ENCODE measurements at places on chromosomes 5 and 9.
A peak's percentile ranks its signal among the peaks of the same experiment; 100 is the strongest.

DNA sequence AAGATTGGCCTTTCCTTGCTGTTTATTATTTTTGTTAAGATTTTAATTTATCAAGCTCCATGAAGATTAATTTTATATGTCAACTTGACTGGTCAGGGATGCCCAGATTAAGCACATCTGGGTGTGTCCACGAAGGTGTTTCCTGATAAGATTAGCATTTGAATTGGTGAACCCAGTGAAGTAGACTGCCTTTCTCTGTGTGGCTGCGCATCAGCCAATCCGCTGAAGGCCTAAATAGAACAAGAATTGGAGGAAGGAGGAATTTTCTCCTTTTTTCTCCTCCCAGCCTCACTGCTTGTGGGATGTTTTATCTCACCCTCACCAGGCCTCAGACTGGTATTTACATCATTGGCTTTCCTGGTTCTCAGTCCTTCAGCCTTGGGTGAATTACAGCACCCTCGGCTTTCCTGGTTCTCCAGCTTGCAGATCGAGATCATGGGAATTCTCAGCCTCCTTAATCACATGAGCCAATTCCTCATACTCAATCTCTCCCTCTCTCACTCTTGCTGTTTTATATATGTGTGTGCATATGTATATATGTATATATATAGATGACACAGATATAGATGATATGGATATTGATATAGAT is 135.4 kb upstream of the SPEF2 start:
- no peak for DNase-seq

GRCh38 chr5:149839761-149840160 is 104.8 kb downstream of the PDE6A start:
- no peak for DNase-seq

GRCh38 chr5:154254896-154255295 is 64.4 kb downstream of the GALNT10 start:
- no peak for DNase-seq

DNA sequence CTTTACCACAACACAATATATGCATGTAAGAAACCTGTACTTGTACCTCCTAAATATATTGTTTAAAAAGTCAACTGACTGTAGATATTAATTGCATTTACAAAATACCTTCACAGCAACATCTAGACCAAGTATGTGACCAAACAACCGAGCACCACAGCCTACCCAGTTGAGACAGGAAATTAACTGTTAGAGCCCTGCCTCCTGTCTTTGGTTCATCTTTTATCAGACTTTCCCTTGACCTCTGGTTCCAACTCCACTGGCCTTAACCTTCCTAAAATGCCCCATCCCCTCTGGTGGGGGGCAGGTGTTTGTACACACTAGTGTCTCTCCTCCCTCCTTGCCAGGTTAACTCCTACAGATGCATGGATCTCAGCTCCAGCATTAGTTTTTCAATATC is 155.0 kb upstream of the PANK3 start:
- DNase-seq = no peak

DNA sequence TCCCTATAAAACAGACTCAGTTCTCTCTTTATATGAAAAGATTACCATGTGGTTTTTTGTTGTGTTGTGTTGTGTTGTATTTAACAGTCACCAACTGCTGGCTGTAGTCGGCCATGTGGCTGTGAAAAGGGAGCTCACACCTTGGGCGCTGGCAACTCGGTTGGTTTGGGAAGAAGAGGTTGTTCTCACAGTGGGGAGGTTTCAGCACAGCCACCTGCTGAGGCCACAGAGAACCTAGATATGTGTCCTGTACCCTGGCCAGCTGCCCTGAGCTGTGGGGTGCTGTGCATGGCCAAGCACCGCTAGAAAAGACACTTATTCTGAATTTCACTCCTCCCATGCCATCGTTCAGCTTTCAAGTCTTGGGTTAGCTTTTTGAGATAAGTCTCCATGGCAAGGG is 58.8 kb downstream of the SYK start:
- no peak for DNase-seq

DNA sequence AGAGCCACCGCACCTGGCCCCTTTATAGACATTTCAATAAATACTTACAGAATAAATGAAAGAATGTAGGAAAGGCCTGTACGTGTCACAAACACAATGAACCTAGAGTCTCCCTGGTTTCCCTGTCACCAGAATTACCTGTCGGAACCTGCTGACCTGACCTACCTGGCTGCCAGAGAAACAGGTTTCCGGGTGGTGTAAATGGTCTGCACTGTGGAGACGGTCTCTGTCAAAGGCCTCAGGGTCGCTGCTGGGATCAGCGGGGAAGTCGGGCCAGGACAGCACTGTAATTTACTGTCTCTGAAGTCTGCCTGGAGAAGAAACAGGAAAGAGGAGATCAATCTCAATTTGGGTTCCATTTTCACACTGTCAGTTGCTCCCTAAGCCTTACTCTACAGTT is 9.3 kb upstream of the FRRS1L start:
- DNase-seq = no peak

DNA sequence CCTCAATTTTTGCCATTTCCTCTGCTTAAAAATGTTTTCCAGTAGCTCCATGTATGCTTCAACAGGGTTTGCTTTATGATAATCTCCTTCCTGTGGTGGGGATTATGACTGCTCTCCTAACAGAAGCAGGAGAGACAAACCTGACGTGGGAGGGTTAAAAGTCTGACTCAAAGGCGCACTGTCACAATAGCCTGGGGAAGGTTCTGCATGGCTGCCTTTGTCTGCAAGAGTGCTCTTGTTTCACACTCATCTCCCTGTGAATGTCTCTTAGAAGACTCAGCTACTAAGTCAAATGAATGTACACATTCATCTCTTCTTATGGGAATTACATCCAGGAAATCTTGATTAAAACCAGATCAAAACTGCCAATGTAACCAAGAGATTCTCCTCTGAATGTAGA is 90.9 kb upstream of the MTAP start:
- DNase-seq = no peak

GRCh38 chr5:55603922-55604321 is 69.2 kb upstream of the PLPP1 start:
- no peak for DNase-seq

GRCh38 chr9:137396634-137397367 is 26.2 kb downstream of the EXD3 start:
- DNase-seq = no peak

- no peak for DNase-seq
Measured at GRCh38 chr9:103041961-103042360, 46.8 kb downstream of the CYLC2 start.

- no peak for DNase-seq
Measured at GRCh38 chr5:136075466-136075891, 46.7 kb downstream of the TGFBI start.

- no peak for DNase-seq
Measured at GRCh38 chr9:124492818-124493217, 14.4 kb downstream of the NR5A1 start.

DNA sequence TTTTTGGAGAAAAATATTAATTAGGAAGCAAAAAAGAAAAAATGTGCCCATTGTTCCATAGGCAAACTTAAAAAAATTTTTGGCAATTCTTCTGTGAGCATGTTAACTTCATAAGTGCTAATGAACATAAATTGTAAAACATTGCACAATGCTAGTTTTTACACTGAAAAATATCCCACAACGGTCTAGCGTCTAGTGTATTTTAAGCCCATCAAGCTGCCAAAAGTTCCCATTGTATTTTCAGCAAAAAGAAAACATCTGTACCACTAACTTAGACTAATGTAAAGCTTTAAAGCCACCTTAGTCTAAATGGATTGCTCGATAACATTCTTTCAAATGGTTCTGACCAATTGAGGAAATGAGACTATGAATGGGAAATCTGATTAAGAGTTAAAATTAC is 2.8 kb downstream of the NR6A1 start:
- no peak for DNase-seq

DNA sequence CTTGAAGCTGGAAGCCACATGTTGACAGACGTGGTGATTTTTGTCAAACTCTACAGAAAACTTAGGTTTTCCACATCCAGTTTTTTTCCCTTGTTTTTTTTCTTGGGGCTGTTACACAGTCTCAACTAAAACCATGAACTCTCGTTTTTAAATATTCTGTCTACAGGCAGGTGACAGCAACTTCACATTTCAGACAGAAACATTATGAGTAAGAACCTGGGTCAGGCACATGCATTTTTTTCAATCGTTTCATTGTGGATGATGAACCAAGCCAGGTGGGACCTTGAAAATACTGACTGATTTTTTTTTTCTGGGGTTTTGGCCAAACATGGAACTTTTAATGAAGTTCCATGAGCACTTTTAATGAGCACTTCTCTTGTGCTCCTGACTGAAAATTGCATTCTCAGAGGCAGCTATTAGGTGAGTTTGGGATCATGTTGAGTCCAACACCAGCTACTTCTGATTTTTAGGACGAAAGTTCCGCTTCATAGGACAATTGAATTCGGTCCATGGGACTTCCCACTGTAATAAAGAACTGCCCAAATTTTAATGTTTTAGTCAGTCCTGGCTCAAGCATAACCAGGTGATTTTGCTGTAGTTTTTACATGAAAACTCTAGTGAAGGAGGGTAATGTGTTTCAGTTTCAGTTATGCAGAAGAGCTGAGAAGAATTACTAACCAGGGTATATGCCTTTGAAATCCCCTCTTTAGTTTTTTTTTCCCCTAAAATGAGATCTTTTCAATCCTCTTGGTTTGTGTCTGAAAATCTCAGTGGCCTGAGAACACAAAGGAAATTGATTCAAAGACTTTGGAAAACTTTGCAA is 93.2 kb upstream of the ADAMTS16 start:
- no peak for DNase-seq

- DNase-seq = peak; percentile 32
Measured at GRCh38 chr5:177111720-177112394, 21.7 kb upstream of the NSD1 start.

DNA sequence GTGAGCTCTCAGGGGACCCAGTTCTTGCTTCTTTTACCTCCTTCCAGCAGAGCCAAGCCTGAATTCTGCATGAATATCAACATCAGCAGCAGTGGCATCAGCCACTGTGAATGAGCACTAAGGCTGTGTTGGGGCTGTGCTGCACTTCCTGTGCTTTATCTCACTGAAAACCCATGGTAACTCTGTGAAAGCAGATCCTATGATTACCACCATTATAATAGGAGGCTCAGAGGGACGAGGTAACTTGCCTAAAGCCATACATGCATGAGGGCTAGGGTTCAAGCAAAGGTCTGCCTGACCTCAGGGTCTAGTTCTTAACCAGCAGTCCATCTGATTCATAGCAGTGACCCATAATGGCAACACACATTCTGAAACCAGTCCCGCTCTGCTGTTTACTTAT is 60.5 kb upstream of the RAPGEF1 start:
- no peak for DNase-seq

- no peak for DNase-seq
Measured at GRCh38 chr5:118883362-118883761, 105.0 kb downstream of the DTWD2 start.

DNA sequence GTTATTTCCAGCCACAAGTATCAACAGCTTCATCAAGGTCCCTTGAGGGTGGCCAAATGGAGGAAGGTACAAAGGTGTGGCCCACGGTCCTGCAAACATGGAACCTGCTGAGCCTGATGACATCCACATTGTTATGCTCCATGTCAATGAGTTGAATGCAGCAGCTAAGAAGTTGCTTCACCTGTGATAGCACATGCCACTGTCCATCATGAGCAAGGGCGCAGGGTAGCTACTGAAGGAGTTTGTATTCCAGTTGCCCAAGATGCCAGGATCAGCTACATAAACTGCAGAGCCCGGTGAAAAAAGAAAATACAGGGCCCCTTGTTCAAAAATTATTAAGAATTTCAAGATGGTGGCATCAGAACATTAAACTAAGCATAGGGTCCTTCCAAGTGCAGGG is 24.2 kb downstream of the LSM11 start:
- no peak for DNase-seq

DNA sequence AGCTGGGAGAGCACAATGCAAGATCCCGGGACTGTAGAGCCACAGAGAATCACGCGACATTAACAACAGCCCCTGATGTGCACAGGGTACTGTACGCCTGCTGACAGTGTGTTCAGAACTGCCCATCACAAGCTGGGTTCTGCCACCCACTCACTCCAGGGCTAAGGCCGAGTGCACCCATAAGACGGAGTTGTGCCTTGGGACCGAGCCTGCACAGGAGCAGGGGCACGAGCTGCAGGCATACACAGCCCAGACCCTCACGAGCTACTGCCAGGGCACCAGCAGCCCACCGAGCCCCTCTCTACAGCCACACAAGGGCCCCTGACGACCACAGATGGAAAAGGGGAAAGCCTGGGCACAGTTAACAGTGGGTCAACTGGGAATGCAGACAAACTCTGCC is 67.8 kb downstream of the CAMSAP1 start:
- DNase-seq = no peak

DNA sequence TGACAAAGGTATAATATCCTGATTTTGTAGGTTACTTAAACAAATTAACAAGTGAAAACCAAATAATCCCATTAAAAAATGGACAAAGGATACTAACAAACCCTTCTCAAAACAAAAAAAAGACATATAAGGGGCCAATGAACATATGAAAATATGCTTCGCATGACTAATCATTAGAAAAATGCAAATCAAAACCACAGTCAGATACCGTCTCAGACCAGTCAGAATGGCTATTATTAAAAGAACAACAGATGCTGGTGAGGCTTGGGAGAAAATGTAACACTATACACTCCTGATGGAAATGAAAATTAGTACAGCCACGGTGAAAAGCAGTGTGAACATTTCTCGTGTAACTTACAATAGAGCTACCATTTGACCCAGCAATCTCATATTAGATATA is 1542.2 kb upstream of the CDH9 start:
- no peak for DNase-seq

DNA sequence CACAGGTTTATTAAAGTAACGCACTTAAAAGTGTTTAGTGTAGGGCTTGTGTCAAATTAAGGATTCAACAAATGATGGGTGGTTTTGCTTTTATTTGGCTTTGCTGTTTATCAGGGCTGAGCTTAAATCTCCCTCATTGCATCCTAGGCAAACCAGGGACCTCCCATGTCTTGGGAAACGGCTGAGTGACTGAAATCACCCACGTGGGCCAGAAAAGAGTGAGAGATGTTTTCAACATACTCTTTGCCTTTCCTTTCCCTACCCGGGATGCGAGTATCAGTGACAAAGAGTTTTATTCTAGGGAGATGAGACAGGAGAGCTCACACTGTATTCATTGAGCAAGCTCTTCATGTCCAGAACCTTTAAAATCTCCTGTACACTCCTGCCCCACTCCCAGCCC is 23.3 kb downstream of the KCNMB1 start:
- no peak for DNase-seq

- DNase-seq = no peak
Measured at GRCh38 chr9:112925058-112925641, 34.5 kb upstream of the SLC46A2 start.

DNA sequence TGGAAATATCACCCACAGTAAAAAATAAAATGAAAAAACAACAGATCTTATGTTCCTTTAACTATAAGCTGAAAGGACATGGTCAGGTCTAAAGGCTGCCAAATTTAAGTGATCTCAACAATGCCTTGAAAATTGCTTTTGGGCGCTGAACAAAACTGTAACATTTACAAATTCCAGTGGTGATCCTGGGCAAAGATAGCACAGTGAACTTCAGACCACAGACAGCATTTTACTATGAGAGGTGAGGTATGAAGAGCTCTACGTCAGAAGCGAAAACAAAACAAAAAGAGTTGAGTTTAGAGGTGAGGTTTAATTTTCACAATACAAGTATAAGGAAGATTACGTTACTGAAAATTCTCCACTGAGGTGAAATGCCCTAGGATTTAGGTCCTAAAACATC is 165.8 kb upstream of the STK32A start:
- no peak for DNase-seq
